Stimulated activated CD4-positive, alpha-beta T cell treated with anti-CD3 and anti-CD28 coated beads, Interleukin-1b, Interleukin-23, amount 100 ng/mL, for 24 hours (primary cell): ENCODE measurements at places on chromosomes 16 and 17.

- no peak for DNase-seq
These were observed 21.0 kb downstream of the TSPOAP1 start for GRCh38 chr17:58307468-58308172.

DNA sequence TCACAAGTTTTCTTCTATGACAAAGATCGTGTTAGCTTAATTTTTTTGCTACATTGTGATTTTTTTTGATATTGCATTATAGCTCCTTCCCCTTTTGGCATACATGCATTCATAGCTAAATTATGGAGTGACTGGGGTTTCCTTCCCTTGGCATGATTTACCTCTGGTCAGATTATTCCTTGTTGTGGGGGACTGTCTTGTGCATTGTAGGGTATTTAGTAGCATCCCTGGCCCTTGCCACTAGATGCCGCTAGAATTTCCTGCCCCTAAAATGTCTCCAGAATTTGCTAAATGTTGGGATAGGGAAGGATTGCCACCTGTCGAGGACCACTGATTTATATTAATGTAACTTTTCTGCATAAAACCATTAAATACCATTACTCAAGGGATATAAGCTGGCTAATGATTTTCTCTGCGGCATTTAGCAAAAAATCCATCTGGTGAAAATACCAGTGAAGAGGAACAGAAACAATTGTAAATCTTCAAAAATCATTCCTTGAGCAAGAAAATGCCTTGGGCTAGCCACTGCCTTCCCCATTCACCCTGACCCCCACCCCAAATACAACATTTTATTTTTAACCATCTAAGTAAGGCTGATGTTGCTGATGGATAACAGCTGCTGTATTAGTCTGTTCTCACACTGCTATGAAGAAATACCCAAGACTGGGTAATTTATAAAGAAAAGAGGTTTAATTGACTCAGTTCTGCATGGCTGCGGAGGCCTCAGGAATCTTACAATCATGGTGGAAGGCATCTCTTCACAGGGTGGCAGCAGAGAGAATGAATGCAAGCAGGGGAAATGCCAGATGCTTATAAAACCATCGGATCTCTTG lies 195.2 kb downstream of the MAP2K6 start:
- no peak for DNase-seq

GRCh38 chr17:57682701-57683100 lies 62.4 kb downstream of the CCDC182 start:
- no peak for DNase-seq

- no peak for DNase-seq
These were observed 17.6 kb downstream of the SLC13A5 start for GRCh38 chr17:6695565-6695964.

DNA sequence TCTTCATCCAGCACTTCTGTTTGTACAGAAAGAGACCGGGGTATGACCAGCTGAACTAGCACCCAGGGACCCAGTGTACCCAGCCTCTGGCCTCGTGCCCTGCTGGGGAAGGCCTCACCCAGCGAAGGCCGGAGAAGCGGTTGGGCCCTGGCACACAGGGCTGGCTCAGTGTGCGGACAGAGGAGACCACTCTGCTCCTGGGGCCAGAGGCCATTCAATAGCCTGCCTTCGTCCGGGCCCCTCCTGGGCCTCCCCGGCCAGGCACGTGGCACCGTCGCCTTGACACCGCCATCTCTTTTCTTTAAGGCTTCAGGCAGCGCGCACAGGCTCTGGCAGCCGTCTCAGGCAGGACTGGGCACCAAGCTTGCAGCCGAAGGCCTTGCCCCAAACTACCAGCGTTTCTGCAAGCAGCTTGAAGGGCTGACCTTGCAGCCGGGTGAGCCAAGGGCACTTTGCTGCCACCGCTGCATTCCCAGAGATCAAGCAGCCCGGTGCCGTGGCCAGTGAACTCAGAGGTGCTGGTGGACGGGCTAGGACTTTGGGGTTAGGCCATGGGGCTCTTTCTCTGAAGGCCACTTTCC lies 8.0 kb downstream of the TAX1BP3 start:
- DNase-seq = no peak
